T-helper 2 cell treated with Interferon-gamma antibody and Interleukin-4, amounts not matched to agents 5 μg/mL and 100 μg/mL, for 36 hours (primary cell): ENCODE measurements at places on chromosomes 1 and 21.
A peak's percentile ranks its signal among the peaks of the same experiment; 100 is the strongest.

DNA sequence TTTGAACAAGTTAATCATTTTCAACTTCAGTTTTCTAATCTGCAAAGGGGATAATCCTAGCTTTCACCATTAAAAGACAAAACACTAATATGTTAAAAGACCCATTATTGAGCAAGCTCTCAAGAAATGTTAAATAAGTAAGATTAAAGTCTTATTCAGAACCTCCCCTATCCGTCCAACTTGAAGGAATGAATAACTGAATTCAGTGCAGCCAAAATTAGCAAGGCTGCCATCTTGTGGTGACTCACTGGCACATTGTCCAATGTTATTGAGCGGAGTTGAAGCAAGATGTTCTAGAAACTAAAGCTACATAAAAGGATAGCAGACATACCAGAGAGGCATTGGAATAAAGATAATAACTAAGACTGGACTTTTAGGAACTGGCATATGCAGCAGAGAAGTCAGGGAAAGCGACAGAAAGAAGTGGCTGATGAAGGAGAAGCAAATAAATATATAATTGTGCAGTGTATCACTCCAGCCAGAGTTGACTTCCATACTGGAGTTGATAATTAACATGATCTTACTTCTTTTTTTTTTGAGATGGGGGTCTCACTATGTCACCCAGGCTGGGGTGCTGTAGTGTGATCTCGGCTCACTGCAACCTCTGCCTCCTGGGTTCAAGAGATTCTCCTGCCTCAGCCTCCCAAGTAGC, 8.2 kb upstream of the CAP1 start:
- no peak overlapping the region for H3K27ac ChIP-seq
- H3K36me3 ChIP-seq: no peaks in the 10 kb centered on the region
- H3K4me1 ChIP-seq: peaks cover 38% of the 10 kb centered on the region

- no peaks in the 10 kb centered on the region for H3K36me3 ChIP-seq
- no peaks in the 10 kb centered on the region for H3K4me1 ChIP-seq
- H3K27ac ChIP-seq: no peak overlapping the region
Observed at GRCh38 chr1:239566074-239566473, 179.7 kb downstream of the CHRM3 start.

- H3K27ac ChIP-seq: no peak overlapping the region
- peaks cover 3% of the 10 kb centered on the region for H3K4me1 ChIP-seq
- H3K27me3 ChIP-seq: peaks cover 27% of the 10 kb centered on the region
- peak; percentile 87 for DNase-seq
- no peaks in the 10 kb centered on the region for H3K36me3 ChIP-seq
Observed at GRCh38 chr1:1059494-1060280, 14.4 kb downstream of the RNF223 start.

GRCh38 chr1:61741711-61742619, at the start of gene PATJ:
PATJ (plus strand) TSS chr1:61742480; CDS start chr1:61762893, 20,413 bp downstream.
- peak within 1 kb of the TSS; percentile 69 for H3K27ac ChIP-seq
- no peaks in the 10 kb centered on the region for H3K36me3 ChIP-seq
- peak; percentile 36 for DNase-seq
- peak within 1 kb of the TSS; percentile 90 for H3K4me3 ChIP-seq

DNA sequence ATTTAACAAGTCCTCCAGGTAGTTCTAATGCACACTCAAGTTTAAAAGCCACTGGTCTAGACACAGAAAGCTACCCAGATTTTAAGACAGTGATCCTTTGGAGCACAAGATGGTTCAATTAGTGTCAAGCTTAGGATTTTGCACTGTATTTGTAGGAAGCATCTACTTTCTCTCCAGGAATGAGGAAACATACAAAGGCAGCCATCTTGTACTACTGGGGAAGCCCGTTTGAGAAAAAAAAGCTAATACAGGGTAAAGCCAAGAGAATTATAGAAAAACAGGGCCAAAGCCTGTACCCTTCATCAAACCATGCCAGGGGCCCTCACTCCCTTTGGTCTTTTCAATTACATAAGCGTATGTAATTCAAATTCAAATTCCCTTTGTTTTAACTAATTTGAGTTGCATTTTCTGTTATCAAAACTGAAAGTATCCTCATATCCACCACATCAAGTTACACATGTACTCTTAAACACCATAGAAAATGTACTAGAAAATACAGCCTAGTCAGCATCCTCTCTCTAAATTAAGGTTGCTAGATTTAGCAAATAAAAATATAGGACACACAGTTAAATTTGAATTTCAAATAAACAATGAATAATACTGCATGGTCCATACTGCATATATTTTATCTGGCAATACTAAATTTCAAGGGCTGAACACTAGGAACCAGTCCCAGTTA, 17.4 kb downstream of the PIK3R3 start:
- H3K27me3 ChIP-seq: no peaks in the 10 kb centered on the region
- H3K27ac ChIP-seq: no peak overlapping the region
- H3K4me3 ChIP-seq: no peak overlapping the region

GRCh38 chr21:14952916-14953315, 111.9 kb downstream of the NRIP1 start:
- no peaks in the 10 kb centered on the region for H3K36me3 ChIP-seq
- no peak overlapping the region for H3K27ac ChIP-seq
- DNase-seq: no peak
- H3K4me1 ChIP-seq: no peaks in the 10 kb centered on the region
- no peak overlapping the region for H3K4me3 ChIP-seq

DNA sequence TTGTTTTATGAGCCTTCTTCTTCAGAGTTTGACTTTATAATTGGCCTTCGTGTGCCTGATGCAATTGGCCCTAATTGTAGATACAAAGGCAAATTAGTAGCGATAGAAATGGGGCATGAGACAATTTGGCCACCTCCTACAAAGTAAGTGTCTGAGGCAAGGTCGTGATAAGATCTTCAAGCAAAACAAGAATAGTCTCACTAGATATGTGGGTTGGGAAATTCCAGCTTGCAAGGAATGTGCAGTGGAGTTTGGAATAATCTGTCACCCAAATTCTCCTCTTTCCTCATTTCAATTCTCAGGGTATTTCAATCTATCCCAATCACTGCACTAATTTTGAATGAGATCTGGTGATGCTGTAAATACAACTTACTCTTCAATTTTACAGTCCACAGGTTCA, 11.4 kb upstream of the TSNAX start:
- no peaks in the 10 kb centered on the region for H3K36me3 ChIP-seq
- H3K4me1 ChIP-seq: peaks cover 1% of the 10 kb centered on the region
- no peak overlapping the region for H3K4me3 ChIP-seq
- no peak for DNase-seq
- H3K27ac ChIP-seq: no peak overlapping the region

- H3K4me1 ChIP-seq: no peaks in the 10 kb centered on the region
- H3K36me3 ChIP-seq: no peaks in the 10 kb centered on the region
- H3K27me3 ChIP-seq: no peaks in the 10 kb centered on the region
- no peak for DNase-seq
- no peak overlapping the region for H3K27ac ChIP-seq
Observed at GRCh38 chr1:33971018-33971710, 107.3 kb downstream of the HMGB4 start.

GRCh38 chr21:37546949-37547614, 180.5 kb downstream of the DYRK1A start:
- peaks cover 14% of the 10 kb centered on the region for H3K27me3 ChIP-seq
- no peak overlapping the region for H3K4me3 ChIP-seq
- H3K36me3 ChIP-seq: no peaks in the 10 kb centered on the region
- peaks cover 12% of the 10 kb centered on the region for H3K4me1 ChIP-seq
- no peak for DNase-seq

- no peaks in the 10 kb centered on the region for H3K4me1 ChIP-seq
- DNase-seq: no peak
- no peaks in the 10 kb centered on the region for H3K27me3 ChIP-seq
- no peaks in the 10 kb centered on the region for H3K36me3 ChIP-seq
- H3K27ac ChIP-seq: no peak overlapping the region
Observed at GRCh38 chr1:41452704-41453290, 31.7 kb downstream of the EDN2 start.

DNA sequence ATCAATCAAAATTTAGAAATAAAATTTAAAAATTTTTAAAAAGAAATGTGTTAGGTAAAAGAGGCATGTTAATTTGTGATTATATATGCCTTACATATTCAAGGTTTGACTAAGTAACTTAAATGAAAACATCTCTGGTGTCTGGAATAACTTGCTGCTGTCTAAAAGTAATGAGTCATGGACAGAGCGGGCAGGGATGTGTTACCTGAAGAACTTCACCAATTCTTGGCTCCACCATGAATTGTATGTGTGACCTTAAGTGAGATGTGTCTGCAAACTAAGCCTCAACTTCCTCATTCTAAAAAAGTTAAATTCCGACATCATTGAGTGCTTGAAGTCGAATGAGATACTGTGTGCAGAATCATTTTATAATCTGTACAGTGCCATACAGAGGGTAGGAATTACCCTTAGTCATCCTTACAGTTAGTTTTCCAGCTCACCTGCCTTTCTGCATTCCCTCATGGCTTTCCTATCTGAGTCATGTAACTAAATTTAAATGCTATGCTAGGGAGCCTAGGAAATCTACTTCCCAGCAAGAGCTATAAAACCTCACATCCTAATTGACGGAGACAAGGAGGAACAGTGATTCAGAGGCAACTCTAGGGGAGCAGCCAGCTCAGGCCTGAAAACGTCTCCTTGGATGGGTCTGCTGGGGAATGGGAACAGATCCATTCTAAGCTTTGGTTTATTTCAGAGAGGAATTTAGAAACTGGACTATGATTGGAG, 100.7 kb upstream of the TSPAN2 start:
- no peak overlapping the region for H3K4me3 ChIP-seq
- H3K27me3 ChIP-seq: peaks cover 2% of the 10 kb centered on the region
- no peak overlapping the region for H3K27ac ChIP-seq

- H3K27me3 ChIP-seq: peaks cover 73% of the 10 kb centered on the region
- H3K36me3 ChIP-seq: peaks cover 1% of the 10 kb centered on the region
- H3K4me1 ChIP-seq: peaks cover 2% of the 10 kb centered on the region
- no peak for DNase-seq
- H3K27ac ChIP-seq: no peak overlapping the region
Observed at GRCh38 chr1:47711184-47711847, 273.5 kb downstream of the FOXD2 start.

DNA sequence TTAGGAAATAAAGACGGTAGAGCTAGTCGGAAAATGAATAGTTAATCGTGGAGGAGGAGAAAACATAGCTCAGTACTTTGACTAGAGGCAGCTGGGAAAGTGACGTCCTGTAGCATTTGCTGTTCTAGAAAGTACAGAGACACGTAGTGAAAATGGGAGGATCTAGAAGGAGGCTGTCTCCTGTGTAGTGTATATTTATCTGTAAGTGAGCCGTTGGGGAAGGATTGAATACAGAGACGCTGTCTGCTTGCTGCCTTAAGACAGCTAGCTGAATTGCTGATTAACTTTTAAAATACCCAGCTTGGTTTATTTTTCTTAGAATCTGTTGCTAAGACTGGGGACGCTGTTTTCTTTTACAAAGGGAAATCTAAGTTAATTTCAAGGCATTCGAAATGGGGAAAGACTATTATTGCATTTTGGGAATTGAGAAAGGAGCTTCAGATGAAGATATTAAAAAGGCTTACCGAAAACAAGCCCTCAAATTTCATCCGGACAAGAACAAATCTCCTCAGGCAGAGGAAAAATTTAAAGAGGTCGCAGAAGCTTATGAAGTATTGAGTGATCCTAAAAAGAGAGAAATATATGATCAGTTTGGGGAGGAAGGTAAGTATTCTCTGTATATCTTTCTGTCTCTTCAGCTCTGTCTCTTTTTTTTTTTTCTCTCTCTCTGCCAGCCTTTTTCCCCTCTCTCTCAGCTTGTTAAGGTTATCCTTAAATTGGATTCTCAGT, at the start of gene DNAJB4:
Gene DNAJB4, plus strand, starts transcription at position 221 of the 729 bp plus-strand sequence. Its CDS starts 172 bp downstream, at position 393.
- H3K4me1 ChIP-seq: peaks cover 38% of the 10 kb centered on the region
- peaks cover 3% of the 10 kb centered on the region for H3K27me3 ChIP-seq
- DNase-seq: peak; percentile 74

GRCh38 chr1:200520735-200521134, 99.8 kb downstream of the KIF14 start:
- H3K4me1 ChIP-seq: no peaks in the 10 kb centered on the region
- H3K36me3 ChIP-seq: no peaks in the 10 kb centered on the region
- no peak for DNase-seq
- H3K27me3 ChIP-seq: peaks cover 3% of the 10 kb centered on the region

DNA sequence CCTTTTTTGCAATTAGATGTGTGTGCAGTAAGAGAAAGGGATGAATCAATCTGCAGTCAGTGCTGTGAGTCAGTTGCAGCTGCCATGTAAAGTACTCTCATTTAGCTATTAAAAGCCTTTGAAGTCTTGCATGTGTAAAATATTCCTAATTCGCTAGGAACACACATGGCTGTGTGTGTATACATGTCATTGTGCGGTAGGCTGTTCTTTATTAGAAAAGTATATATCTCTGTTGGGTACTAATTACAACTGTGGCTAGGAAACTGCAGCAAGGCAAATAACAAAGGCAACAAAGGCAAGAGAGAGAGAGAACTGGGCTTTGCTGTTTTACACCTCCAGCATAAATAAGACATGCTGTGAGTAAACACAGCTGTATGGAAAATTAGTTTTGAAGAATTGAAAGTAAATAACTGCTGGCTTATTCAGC, 41.7 kb downstream of the EPB41 start:
- no peak overlapping the region for H3K4me3 ChIP-seq
- peaks cover 4% of the 10 kb centered on the region for H3K36me3 ChIP-seq
- no peak for DNase-seq
- H3K27me3 ChIP-seq: no peaks in the 10 kb centered on the region

GRCh38 chr1:196774175-196774574, 465 bp upstream of the CFHR3 start:
- DNase-seq: no peak
- no peak overlapping the region for H3K4me3 ChIP-seq
- H3K27ac ChIP-seq: no peak overlapping the region
- no peaks in the 10 kb centered on the region for H3K4me1 ChIP-seq

DNA sequence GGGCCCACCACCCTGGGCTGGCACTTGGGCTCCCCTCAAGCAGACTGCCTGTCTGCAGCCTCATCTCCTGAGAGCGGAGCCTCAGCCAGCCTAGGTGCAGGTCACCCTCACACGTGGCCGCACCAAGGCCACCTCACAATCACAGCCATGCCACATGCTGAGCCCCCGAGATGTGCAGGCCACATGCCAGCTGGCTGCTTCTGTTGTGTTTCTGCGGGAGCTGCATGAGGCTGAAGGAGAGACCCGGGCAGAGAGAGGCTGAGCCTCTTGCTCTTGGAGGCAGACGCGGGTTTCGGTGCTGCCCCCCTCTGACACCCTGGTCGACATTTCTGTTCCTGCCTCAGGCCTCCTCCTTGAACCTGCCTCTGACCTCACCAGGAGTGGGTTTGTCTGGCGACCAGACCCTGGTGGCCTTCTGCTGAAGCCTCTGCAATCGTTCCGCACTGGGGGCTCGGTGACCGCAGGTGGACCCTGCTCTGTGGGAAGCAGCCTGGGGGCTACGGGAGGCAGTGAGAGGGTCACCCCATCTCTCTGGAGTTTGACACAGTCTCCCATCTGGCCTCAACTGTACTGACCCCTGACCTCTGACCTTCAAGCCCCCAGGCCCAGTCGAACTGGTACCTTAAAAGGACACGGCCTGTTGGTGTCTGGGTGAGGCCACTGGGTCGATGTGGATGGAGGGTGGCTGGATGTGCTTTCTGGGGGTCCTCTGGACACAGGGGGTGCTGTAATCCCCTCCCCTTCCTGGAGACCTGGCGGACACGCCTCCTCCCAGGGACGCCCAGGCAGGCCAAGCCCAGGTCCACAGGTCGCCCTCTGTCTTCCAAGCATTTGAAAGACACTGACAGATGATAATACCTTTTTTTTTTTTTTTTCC, 13.0 kb upstream of the C1orf174 start:
- H3K4me1 ChIP-seq: peaks cover 2% of the 10 kb centered on the region
- no peaks in the 10 kb centered on the region for H3K27me3 ChIP-seq
- H3K4me3 ChIP-seq: no peak overlapping the region
- no peak for DNase-seq
- no peaks in the 10 kb centered on the region for H3K36me3 ChIP-seq

GRCh38 chr1:22044690-22045420, 7.7 kb upstream of the CDC42 start:
- H3K36me3 ChIP-seq: peaks cover 5% of the 10 kb centered on the region
- no peak for DNase-seq
- H3K4me1 ChIP-seq: peaks cover 51% of the 10 kb centered on the region
- H3K27ac ChIP-seq: peak overlapping the region; percentile 13
- no peaks in the 10 kb centered on the region for H3K27me3 ChIP-seq
